ENCODE measurements at places on chromosomes 7 and 10.

GRCh38 chr10:78284381-78284780 is 250.7 kb downstream of the RPS24 start:
- DNase-seq = no peak

DNA sequence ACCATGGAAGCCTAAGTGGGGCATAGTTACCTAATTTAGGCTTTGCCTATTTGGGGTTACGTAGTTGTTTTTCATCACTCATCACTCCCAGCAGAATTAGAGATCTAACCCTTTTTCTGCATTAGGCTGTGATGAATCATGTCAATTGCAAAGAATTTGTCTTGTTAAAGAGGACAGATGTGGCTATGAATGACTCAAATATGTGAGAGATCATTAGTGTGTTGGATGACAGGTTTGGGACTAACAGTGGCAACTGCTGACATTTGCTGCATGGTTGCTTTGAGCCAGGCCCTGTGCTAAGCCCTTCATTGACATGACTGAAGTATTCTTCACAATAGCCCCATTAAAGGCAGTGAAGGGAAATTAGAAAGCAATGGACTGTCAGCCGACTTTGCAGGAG is 83.4 kb upstream of the BMPER start:
- no peak for DNase-seq

DNA sequence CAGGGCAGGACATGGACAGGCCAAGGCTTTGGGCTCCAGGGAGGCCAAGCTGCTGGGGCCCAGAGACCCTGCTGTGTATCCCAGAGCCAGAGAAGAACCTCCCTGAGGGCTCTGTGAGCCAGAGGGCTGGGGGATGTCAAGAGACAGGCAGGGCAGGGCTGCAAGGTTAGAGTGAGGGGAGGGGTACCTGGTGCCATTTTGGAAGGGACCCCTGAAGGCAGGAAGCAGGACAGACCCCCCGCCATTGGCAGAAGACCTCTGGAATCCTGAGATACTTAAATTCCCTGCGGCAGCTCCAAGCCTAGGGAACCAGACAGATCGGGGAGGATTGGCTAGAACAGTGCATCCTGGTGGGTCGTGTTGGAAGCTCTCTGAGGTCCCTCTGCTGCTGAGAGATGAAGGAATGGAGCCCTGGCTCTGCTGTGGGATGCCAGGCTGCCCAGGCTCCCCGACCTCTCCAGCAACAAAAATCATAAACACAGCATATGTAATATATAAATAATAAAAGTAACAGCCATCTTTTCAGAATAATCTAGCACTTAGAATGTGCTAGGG is 75.0 kb downstream of the LHPP start:
- DNase-seq = no peak

- peak; percentile 48 for DNase-seq
Observed at GRCh38 chr10:76324283-76324682, 892.9 kb downstream of the LRMDA start.

DNA sequence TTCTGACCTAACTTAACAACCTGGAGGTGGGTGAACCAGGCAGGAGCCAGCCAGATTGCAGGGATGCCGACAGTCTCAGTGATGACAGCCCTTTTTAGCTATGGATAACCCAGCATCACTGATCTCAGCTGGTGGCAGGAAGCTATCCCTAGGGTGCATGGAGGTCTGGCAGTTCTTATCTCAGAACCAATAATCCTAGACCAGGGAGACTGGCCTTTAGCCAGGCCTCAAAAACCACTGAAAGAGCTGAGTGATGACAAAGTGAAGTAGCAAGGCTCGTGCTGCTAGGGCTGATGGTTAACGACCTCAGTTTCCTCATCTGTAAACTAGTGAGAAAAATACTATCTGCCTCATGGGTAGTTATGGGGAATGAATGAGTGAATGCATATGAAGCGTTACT is 112.5 kb downstream of the RALA start:
- DNase-seq = peak; percentile 42

DNA sequence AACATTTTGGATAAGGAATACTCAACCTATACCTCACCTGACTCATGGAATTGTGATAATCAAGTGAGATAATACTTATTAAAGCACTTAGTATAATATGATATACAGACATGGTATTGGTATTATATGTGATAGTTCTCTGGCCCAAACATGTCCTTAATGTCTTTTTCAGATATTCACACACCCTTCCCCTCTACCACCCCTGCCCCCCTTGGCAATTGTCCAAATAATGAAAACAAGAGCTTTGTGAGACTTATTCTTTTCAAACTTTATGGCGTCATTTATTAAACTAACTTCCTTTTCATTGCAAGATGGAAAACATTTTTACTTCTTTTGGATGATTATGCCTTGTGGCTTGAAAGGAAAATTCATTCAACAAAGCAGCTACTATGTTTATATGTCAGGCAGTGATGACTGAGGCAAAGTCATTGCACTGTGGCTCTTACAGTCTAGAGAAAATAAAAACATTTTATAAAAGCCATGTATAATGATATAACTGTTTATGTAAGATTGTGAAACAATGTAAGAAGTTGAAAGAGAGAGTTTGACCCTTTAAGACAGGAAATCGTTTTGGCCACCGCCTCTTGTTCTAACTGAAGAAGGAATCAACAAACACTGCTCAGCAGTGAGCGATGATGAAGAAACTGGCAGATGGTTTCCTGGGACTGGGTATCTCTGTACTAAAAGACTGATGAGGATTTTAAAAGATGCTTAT is 27.4 kb downstream of the MINPP1 start:
- DNase-seq = peak; percentile 69

DNA sequence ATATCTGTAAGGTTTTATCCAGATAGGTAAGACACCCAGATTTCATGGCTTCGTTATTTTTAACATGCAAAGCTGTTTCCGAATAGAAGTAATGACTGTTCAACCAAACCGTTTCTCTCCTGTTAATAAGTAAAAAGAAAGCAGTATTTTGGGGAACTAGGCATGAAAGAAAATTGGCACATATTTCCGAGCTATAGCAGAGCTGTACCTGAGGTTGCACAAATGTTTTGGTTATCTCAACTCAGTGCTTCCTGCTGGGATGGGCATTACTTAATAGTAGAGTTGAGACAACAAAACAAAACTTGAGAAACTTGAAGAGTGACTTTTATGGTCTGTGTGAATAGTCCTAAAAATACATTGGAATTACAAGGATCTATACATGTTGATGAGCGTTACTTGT is 564.3 kb upstream of the SORCS1 start:
- DNase-seq = no peak

DNA sequence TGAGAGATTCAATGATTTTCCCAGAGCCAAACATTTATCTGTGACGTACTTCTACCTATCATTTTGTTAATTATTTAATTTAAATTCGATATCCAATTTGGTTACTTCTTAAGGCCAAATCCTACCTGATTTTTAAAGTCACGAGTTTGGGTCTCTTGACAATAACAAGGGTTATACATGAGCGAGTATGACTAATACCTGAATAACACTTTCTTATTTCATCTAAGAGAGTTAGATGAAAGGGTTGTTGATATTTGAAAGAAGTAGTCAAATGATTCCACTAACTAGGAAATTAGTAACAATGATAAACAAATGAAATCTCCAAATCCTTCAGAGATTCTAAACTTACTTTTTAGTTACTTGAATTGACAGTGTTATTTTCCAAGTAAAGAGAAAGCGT is 1086.9 kb downstream of the XPNPEP1 start:
- DNase-seq = no peak

DNA sequence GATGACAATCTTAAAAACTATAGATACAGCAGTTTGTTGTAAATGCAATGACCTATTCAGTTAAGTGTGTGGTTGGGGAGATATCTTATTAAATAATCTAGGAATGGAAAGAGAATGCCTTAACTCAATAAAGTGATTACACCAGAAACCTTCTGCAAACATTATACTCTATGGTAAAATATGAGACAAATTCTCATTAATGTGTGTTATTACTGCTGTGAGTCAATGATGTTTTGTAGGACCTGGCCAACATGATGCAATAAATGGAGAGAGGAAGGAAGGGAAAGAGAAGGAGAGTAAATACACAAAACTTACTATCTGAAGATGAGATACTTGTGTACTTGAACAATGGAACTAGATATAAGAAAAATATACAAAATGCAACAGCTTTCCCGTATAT is 25.1 kb downstream of the MKX start:
- DNase-seq = no peak

GRCh38 chr7:137449016-137449415 is 105.5 kb upstream of the PTN start:
- peak; percentile 54 for DNase-seq

DNA sequence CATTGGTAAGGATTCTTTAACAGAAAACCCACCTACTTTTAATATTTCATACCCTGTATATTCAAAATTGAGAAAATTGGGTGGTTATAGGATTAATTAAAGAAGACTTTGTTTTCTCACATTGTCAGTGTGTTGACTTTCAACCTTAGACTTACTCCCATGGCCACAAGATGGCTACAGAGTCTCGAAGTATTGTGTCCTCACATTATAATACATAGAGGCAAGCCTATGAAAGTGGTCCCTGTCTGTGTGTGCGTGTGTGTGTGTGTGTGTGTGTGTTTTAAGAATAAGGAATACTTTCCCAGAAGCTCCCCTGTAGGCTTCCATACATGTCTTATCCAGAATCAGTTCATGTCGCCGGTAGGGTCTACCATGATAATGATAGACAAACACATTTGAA is 180.0 kb downstream of the PHF14 start:
- no peak for DNase-seq

- peak; percentile 78 for DNase-seq
Observed at GRCh38 chr7:107857541-107857912, 33.5 kb upstream of the DLD start.

DNA sequence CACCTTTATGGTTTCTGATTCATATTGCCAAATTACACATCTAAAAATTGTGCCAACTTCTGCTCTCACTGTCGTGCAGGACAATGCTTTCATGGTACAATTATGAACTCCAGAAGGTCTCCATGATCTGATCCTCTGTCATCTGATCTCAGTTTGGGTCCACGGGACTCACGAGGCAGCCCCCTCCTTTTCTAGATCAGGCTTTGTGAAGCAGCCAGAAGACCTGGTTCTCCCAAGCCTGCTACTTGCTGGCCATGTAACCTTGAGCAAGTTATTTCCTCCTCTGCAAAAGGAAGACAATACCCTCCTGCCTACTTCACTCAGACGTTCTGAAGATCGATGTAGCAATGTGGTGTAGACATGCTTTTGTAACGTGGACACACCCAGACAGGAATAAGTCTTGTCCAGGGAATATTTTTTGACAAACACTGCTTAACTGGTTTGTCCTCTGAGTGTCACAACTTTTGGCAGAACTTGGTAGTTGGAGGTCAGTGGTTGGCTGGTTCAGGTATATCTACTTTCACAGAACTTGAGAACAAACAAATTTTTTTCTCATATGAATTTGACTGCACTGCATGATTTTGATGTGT is 19.6 kb downstream of the CALML3 start:
- no peak for DNase-seq

DNA sequence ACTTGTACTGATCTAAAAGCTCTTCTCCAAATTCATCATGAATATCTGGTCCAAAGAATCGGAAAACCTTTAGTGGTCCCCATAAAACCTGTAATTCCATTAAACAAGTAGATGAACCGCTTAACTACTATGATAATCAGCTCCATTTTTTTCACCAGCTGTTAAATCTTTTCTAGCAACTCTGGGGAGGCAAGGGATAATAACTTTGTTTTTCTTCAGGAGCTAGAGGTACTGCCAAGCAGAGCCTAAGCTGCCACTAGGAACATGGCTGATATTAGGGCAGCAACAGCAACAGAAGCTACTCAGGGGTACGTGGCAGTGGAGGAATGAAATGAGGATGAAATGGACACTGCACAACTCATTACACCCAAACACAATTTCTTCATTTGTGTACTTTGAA is 138.0 kb downstream of the SRPK2 start:
- DNase-seq = no peak

GRCh38 chr7:376306-377079 is 86.5 kb downstream of the FOXL3 start:
- DNase-seq = no peak

DNA sequence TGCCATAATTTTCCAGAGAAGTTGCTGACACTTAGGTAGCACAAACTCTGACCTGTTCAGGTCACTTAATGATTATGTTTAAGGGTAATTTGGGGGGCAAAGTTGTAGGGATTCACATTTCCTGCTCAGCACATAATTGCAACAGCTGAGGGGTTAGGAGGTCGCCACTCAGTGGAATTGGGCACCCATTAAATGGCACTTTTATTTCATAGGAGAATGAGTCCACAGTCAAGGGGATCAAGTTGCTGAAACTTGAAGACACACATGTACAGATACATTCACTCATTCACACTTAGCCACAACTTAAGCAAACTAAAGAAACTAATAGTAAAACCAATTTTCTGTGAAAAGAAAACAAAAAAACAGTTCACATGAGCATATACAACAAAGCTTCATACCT is 1.5 kb downstream of the PCDH15 start:
- DNase-seq = no peak

- no peak for DNase-seq
Observed at GRCh38 chr10:91471602-91472001, 61.5 kb downstream of the HECTD2 start.

DNA sequence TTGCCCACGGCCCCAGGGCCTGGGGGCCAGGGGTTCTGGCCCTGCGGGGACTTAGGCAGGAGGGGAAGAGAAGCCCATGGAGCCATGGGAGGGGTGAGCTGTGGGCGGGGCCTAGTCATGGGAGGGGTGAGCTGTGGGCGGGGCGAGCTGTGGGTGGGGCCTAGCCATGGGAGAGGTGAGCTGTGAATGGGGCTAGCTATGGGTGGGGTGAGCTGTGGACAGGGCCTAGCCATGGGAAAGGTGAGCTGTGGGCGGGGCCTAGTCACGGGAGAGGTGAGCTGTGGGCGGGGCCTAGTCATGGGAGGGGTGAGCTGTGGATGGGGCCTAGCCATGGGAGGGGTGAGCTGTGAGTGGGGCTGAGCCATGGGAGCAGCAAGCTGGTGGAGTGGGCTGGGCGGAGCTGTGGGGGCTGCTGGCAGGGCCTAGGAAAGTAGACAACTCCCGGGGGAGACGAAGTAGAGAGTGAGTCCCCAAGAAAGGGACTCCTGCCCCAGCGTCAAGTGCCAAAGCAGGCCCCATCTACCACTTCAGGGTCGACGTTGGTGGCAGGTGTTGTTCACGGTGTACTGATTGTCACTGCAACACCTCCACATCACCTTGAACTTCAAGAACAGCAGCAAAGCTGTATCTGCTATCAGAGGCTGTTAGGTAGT is 19.2 kb upstream of the TTYH3 start:
- no peak for DNase-seq

- DNase-seq = no peak
Observed at GRCh38 chr7:156984174-156984891, 26.1 kb downstream of the MNX1 start.

DNA sequence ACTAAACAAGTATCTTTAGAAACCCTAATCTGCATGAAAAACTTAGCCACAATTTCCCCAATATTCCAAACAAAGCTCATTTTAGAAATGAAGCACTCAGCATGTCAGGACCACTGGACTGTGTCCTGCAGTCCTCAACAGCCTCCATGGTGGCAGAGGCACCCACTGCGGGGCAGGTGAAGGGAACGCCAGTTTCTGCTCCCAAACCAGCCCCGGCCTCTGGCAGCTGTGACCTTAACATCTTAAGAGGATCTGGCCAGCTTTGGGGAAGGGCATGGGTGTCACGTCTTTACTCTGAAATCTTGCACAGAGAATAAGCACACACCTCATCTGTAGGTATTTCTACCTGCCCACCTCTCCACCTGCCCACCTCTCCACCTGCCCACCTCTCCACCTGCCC is 262.7 kb downstream of the DNAJB6 start:
- DNase-seq = no peak

- no peak for DNase-seq
Observed at GRCh38 chr7:117793521-117793920, 79.7 kb downstream of the CTTNBP2 start.

GRCh38 chr7:47685151-47685550 is 103.2 kb upstream of the TNS3 start:
- no peak for DNase-seq

- no peak for DNase-seq
Observed at GRCh38 chr7:96200740-96201139, 121.2 kb downstream of the SLC25A13 start.
